ENCODE measurements at places on chromosomes 12 and 14.

DNA sequence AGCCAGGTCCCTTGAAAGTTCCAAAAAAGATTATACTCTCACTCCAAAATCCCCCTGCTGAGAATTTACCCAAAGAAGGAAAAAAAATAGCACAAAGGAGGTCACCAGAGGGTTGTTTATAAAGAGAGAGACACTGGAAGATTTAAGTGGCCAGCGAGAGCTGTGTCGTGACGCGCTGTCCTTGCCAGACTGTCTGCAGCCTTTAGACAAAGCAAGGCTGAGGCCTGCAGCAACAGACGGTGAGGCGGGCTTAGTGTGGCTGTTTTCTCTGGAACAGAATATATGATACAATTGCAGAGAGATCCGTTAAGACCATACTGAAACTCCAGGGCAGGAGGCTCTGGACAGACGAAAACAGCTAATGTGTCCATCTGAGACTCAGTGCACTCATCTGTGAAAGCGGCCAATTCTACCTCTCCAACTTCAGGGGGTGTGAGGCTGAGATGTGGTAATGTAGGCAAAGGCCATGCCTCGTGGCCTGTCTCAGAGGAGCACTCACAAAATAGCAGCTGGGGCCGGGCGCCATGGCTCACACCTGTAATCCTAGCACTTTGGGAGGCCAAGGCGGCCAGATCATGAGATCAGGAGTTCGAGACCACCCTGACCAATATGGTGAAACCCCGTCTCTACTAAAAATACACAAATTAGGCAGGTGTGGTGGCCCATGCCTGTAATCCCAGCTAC lies 36.2 kb downstream of the ANAPC7 start:
- DNase-seq: no peak

- no peak for DNase-seq
Measured at GRCh38 chr12:108194585-108194984, 65.5 kb downstream of the WSCD2 start.

GRCh38 chr12:132393991-132394949 lies 64.9 kb upstream of the GALNT9 start:
- no peak for DNase-seq

DNA sequence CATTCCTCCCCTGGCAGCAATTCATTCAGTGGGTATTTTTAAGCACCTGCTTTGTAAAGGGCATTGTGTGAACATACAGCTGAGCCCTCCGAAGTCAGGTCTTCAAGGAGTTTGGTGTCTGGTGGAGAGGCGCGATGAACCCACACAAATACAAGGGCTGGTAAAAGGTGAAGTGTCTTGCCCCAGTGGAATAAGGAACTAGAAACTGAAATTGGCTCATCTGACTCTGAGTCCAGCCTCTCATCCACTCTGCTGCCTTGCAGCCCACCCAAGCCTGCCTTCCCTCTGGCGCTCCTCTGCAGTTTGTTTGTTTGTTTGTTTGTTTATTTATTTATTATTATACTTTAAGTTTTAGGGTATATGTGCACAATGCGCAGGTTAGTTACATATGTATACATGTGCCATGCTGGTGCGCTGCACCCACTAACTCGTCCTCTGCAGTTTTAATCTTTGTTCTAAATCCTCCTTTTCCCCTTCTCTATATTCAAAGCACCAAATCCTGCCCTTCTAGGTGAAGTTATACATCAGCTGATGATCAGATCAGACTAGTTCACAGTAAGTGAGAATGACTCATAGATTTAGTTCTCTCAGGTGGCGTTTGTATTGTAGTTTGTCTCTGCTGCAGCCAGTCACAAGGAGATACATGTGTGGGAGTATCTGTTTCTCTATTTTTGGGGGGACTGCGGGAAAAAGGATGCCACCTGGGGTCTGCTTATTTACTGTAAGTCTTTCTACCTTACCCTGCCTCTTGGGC lies 394.5 kb downstream of the APAF1 start:
- no peak for DNase-seq

DNA sequence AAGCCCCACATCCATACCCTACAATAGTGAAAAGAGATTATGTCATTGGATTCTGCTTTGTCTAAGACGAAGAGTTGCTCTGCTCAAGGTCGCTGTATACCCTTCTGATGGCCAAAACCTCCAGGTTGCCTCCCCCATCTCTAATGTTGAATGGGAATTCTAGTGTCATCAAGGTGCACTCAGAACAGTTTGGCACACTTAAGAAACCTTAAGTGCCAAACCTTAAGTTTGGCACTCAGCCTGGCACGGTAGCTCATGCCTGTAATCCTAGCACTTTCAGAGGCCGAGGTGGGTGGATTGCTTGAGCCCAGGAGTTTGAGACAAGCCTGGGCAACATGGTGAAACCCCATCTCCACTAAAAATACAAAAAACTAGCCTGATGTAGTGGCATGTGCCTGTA lies 1245.6 kb upstream of the SEL1L start:
- no peak for DNase-seq

DNA sequence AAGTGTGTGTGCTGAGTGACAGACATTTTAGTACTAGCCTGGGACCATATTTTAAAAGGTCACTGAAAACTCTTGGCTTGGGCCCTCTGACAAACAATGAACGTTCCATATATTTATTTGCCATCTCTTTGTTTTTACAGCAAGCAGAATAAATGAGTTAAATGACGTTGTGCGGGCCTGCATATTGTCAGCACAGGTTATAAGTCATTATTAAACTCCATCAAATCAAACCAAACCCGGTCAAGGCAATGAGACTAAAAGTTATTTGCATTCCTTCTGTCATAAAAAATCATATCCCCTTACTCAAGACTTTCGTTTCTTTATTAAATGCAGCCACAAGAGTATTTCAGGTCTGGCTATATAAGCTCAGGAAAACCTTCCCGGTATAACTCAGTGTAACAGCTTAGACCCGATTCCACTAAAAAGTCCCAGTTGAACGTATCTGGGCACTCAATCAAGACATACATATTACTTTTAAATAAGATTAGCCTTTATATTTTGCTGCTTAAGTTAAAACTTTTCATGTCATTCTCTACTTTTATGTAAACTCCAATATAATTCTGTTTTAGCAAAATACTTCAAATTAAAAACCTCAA lies 84.9 kb downstream of the DICER1 start:
- no peak for DNase-seq

DNA sequence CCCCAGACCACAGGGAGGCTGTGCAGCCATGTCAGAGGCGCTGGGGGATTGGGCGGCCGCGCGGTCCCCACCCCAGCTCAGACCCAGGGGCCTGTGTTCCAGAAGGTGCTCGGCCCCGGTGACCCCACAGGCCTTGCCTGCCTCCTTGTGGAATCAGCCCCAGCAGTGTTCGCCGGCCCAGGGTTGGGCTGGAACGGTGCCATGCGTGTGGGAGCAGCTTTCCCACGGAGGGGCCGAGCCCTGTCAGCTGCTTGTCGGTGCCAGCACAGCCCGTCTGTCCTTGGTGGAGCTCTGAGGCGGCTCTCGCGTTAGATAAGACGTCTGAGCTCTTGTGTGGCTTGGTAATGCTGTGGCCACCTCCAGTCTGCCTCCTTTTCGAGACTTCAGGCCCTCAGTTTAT lies 8.5 kb downstream of the ZFYVE21 start:
- no peak for DNase-seq

- no peak for DNase-seq
Measured at GRCh38 chr12:122929812-122930211, 33.9 kb upstream of the VPS37B start.

GRCh38 chr12:40209886-40210285 lies 14.9 kb upstream of the LRRK2 start:
- DNase-seq: no peak

- DNase-seq: no peak
Measured at GRCh38 chr14:72792051-72792788, 101.7 kb downstream of the DPF3 start.

DNA sequence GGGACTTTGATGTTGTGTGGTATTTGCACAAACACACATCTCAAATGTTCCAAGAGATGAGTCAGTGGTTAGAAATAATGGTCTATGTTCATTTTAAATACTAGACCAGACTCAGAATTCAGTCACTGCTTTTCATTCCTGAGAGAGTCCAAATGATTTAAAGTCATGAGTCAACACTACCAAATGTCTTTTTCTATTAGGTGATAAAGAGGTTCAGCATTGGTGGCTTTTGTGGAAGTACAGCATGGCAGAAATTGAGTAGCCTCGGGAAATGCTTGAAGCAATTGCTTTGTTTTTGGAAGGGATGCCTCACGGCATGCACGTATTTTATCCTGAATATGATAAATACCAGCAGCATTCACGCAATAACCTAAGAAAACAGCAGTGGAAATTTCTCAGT lies 115.7 kb downstream of the DIO2 start:
- DNase-seq: no peak

DNA sequence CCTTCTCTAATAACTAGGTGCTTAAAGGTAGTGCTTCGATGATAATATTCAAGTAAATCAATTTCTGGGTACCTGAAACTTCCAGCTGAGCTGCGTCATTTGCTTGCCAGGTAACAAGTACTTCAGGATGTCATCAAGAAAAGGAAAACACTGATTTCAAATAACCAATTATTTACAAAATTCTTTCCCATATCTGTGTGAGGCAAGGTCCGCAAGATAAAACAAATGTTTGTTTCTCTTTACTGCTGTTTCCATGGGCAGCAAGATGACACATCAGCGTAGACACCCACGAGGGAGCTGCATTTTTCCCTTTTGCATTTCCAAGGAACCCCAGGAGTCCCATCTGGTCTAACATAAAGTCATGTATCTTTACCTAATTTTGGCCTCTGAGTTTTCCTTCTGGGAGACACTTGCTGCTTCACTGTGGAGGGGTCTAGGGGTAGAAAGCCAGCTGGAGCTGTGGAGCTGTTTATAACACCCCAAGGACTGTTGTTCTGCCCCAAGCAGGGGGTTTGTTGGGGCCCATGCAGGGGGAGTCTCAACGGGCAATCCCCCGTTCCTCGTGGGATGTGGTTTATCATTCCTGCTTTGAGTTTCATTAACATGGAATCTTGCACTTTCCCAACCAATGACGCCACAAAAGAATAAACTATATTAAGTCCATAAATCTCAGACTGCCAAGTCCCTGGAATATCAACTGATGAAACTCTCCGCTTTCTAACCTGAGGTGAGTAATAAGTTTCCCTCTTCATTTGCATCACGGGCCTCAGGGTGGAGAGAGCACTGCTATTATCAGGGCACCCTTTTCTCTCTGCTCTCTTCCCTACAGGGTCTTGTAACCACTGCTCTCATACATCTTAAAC lies 112.8 kb upstream of the PELI2 start:
- no peak for DNase-seq

DNA sequence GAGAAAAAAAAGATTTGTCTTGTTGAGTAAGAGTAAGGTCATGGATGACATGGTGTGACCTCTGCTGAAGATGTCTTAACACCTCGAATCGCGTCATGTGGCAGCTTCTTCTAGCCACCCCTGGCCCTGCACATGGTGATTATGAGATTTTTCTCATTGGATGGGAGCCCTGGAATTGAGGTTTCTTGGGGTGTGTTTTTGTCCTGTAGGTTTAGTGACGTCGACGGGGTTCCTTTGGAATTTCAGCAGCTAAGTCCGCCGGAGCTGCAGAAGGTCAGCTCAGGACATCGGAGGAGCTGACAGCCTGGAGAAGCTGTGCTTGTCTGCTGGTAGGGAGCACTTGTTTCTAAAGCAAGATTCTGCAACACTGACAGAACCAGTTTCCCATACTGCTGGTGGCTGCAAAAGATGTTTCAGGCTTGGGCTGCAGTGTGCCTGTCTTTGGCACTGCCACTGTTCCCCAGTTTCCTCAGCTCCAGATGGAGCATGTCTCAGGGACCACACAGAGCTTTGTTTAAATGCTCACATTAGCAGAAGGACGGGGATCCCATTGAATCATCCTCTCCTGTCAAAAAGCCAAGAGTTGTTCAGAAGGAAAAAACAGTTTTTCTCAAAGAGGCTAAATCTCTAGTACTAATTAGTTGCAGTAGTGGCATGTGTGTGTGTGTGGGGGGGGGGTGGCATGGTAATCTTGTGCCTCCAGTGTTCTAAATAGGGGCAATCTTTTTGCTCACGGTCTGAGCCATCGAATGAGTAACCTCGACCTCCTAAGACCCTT lies 5.2 kb upstream of the FOS start:
- no peak for DNase-seq

- DNase-seq: no peak
Measured at GRCh38 chr12:82880442-82880901, 193.8 kb downstream of the TMTC2 start.

GRCh38 chr12:89366676-89367364 lies 14.5 kb upstream of the DUSP6 start:
- DNase-seq: no peak

DNA sequence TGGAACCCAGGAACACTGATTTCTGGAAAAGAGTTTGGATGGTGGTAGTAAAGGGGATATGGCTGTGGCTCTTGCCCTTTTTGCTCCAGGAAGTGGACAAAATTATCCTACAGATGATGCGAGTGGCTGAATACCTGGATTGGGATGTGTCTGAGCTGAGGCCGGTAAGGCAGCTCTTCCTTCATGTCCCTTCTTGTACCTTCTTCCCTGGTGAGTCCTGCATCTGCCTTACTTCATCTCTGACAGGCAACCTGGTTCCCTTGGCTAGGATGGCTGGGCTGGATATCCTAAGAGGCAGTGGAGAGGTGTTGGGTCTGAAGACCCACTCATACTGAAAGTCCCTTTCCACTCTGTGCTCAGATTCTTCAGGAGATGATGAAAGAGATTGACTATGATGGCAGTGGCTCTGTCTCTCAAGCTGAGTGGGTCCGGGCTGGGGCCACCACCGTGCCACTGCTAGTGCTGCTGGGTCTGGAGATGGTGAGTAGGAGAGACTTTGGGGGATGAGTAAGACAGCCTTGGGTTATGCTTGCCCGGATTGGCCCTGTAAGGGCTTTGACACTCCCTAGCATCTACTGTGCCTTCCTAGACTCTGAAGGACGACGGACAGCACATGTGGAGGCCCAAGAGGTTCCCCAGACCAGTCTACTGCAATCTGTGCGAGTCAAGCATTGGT lies 8.0 kb downstream of the DGKA start:
- no peak for DNase-seq

- DNase-seq: no peak
Measured at GRCh38 chr12:114776731-114777442, 92.9 kb upstream of the TBX3 start.

- DNase-seq: no peak
Measured at GRCh38 chr14:90274019-90274418, 17.7 kb downstream of the PSMC1 start.

- DNase-seq: no peak
Measured at GRCh38 chr12:97216848-97217247, 245.8 kb upstream of the RMST start.

GRCh38 chr12:4280351-4281163 lies 7.0 kb downstream of the CCND2 start:
- DNase-seq: no peak

- no peak for DNase-seq
Measured at GRCh38 chr14:93031505-93032315, 84.0 kb downstream of the ITPK1 start.

- DNase-seq: no peak
Measured at GRCh38 chr14:36633580-36633979, 28.1 kb upstream of the PAX9 start.

- DNase-seq: no peak
Measured at GRCh38 chr14:20413744-20414082, 412 bp upstream of the TEP1 start.

DNA sequence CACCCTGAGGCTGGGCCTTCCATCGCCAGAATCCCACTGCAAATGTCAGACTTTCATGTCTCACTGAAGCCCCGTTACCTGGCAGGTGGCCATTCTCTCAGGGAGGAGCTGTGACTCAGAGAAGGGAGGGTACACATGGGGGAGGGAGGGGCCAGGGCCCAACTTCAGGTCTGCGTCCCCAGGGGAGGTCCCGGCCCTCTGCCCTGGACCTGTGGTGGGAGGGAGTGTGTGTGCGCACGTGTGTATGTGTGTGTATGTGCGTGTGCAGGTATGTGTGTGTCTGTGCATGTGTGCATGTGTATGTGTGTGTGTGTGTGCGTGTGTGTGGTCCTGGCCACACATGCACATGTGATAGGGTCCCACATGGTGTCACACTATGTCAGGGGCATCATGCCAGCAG lies 50.9 kb downstream of the MVK start:
- no peak for DNase-seq

Measured in stimulated activated CD4-positive, alpha-beta T cell treated with anti-CD3 and anti-CD28 coated beads, Interleukin-12 subunit alpha, Interleukin-12 subunit beta, amount 100 ng/mL, for 4 hours (primary cell).